Activated CD4-positive, alpha-beta T cell treated with anti-CD3 and anti-CD28 coated beads, Interleukin-2, amount 50 U/mL, for 1 hour (primary cell): ENCODE measurements at places on chromosomes 11 and 22.

DNA sequence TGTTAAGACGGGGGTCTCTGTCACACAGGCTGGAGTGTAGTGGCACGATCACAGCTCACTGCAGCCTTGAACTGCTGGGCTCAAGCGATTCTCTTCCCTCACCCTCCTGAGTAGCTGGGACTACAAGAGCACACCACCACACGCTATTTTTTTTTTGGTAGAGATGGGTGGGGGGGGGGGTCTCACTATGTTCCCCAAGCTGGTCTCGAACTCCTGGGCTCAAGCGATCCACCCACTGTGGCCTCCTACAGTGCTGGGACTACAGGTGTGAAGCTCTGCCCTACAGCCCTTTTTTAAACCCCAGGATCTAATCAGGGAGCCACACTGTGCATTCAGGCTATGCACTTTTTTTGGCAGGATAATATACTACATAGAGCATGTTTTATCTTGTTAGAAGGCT, 1.4 kb upstream of the DHCR7 start:
- DNase-seq: no peak

GRCh38 chr11:63804259-63804658, 9.0 kb upstream of the SPINDOC start:
- DNase-seq: no peak

DNA sequence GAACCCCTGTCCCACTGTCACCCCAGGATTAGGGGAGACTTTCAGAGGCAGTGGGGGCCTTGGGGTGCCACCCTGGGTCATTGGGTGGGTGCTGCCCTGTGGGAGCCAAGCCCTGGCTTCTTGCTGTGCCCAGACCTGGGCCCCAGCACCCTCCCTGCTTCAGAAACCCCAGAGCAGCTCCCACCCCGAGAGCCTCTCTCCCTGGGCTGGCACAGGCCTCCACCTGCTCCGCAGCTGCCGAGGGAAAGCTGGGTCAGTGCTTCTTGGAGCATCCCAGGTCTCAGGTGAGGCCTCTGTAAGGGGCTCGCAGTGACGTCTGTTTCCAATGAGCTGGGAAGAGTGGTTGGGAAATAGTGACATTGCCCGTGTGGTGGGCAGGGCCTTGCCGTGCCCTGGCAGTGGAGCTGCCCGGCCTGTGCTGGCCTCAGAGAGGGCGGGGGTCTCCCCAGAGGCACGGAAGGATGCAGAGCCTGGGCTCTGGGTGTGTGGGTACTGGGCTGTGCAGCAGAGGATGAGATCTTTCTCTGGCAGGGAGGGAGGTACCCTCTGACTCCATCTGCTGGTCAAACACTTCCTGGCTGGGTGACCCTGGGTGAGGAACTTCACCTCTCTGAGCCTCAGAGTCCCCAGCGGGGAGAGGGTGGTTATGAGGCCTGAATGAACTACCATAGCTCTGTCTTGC, 23.0 kb downstream of the C22orf23 start:
- DNase-seq: no peak

- DNase-seq: no peak
Observed at GRCh38 chr11:17693531-17693930, 25.8 kb upstream of the MYOD1 start.

- DNase-seq: peak; percentile 81
Observed at GRCh38 chr11:61061081-61061826, 41.0 kb upstream of the CD5 start.

DNA sequence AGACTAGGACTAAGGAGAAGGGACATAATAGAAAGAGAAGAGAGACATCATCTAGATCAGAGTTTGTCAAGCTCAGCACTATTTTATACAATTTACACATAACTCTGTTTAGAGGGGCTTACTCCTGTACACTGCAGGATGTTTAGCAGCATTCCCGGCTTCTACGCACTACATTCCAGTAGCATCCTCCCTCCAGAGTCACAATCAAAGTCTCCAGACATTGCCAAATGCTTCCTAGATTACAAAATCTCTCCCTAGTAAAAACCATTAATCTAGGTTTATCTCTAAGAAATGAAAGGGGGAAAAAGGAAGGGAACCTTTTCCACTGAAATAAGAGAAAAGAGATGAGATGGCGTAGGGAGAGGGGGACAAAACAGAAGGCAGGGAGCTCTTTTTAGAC, 4.0 kb downstream of the USP28 start:
- no peak for DNase-seq

- DNase-seq: no peak
Observed at GRCh38 chr11:78931891-78932290, 357.2 kb upstream of the NARS2 start.

DNA sequence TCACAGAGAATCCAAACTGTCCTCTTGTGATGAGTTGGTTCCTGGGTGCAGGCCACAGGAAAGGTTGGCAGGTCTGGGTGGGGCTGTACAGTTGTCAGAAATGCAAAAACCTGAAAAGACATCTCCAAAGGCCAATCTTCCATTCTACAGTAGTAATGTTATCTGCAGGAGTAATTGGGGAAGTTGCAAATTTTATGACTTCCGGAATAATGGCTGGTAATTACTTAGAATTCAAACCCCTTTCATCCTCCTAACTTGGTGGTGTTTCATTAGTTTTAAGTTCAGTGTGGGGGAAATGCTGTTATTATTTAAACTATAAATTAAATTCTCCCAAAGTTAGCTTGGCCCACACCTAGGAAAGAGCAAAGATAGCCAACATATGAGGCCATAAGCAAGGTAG, 64.7 kb upstream of the FAT3 start:
- no peak for DNase-seq

GRCh38 chr11:132208477-132209055, 838.2 kb downstream of the NTM start:
- no peak for DNase-seq

- DNase-seq: no peak
Observed at GRCh38 chr11:65771589-65772112, 9.1 kb downstream of the AP5B1 start.

- no peak for DNase-seq
Observed at GRCh38 chr22:45426387-45426786, 12.9 kb downstream of the RIBC2 start.

- DNase-seq: peak; percentile 66
Observed at GRCh38 chr22:22959147-22959827, 71.7 kb downstream of the IGLL5 start.
